ENCODE measurements at places on chromosomes 6 and 20.

- no peak for DNase-seq
Observed at GRCh38 chr20:49886571-49887213, 28.6 kb downstream of the SPATA2 start.

DNA sequence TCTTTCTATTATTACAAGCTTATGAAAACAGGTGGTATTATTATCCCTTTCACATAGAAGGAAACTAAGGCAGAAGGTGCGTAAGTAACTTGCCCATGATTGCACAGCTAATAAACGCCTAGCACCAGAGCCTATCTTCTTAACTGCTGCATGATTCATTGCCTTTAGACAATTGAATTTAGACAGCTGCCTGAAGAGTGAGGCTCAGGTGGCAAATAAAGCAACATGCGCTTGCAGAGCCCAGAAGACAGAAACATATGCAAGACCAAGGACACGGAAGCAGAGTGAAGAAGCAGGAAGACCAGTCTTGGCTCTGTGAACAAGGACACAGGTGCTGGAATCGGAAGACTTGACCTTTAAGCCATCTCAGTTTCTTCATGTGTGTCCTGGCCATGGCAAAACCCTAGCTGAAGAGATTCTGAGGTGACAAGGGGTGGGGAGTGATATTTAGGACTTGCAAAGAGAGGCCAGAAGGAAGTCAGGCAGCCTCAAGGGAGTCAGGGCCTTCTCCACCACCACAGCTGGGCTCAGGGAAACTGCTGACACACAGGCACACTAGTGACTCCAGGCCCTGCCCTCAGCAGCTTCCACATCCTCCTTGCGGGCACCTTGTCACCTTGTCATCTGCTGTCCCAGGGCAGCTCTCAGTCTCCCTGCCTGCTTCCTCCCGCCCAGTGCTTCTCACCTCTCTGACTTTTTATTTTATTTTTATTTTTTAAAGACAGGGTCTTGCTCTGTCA, 91.7 kb upstream of the SLC22A16 start:
- peak; percentile 15 for DNase-seq

DNA sequence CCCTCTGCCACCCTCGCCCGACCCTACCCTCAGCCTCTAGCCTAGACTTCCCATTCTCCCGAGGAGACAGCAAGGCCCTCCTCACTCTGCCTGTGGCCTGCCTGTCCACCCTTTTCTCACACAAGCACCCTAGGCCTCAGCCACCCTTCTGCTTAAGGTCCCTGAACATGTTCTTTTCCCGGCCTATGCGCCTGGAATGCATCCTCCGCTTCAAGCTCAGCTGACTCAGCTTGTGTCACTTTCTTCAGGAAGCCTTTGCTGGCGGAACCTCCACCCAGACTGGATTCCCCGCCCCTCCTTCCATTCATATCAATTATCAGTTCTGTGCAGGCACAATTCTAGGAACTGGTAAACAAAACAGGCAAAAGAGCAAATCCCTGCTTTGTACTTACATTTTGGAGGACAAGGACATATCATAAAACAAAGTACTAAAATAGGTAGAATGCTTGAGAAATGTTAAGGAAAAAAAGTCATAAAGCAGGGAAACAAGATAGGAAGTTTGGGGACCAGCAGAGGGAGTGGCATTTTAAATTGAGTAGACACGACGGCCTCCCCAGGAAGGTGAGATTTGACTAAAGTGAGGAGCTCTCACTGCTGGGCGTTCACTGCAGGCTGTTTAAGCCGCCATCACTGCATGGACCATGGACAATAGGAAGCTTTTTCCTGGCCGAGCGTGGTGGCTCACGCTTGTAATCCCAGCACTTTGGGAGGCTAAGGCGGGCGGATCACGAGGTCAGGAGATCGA, 17.9 kb upstream of the SNHG17 start:
- no peak for DNase-seq

DNA sequence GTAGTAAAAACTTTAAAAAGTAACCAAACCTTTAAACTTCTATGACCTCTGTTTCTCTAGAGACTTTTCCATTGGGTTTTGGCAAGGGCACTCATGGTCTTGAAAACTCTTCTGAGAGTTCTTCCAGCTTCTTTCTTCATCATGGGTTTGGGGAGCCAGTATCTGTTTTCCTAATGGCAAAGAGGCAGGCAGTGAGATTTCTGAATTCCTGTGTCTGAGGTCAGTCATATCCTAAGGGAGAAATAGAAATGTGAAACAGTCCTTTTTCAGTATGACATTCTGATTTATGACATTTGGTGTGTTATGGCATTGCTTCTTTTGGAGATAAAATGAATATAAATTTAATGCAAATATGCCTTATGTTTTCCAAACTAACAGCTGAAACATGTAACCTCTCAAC, 518.5 kb upstream of the MARCKS start:
- no peak for DNase-seq

DNA sequence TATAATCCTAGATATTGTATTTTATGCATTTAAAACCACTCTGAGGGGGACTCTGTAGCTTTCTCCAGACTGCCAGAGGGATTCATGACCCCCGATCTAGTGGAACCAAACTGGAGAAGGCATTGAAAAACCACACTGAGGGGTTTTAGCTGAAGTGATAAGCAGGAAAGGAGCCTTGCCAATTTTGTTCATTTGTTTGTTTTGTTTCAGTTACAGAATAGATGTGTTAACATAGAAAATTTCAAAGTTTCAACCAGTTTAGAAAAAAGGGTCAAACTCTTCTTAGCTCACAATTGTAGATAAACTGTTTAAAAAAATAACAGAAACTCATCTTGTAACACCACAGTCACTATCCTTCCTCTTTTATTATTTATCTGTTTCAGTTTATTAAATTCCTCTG, 19.8 kb downstream of the TAB2 start:
- no peak for DNase-seq

DNA sequence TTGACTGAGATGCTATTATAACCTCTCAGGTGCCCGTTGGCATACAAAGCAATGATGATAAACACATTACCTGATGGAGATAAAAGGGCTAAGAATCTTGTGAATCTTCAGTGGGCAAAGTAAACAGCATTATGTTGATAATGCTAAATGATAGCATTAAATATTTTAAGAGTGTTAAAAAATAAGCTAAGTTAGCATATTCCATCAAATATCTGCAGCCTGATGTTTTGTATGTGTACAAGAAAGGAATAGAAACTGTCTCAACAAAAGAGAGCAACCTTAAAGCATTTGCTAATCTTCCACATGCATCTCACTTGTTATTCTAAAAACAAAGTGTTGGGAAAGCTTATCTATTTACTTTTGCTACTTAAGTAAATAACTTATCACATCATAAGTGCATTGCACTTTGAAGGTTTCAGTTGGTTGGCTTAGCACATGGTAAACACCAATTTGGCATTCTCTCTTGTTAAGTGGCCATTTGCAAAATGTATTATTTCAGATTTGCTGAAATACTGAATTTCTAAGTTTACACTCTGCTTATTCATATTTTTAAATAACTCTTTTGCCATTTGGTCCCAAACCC, 151.6 kb downstream of the SYNDIG1 start:
- DNase-seq: no peak

DNA sequence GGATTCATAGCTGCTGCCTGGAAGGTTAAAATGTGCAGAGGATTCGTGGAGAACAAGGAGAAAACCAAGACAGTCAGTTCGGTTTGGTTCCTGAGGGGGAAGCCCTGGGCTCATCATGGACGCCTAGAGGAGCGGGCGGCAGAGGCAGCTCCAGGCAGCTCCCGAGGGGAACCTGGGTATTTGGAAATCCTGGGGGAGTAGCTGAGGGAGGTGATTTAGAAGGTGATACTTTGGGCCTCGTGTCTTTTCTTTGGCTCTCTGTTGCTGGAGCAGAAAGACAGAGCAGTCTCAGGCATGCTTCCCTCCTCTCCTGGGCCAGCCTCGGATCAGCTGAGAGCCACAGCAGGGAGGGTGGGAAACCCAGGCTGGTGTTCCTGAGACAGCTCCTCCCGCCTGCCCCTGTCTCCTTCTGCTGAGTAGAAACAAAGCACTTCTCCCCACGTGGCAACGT, 139.5 kb downstream of the DLL1 start:
- no peak for DNase-seq

DNA sequence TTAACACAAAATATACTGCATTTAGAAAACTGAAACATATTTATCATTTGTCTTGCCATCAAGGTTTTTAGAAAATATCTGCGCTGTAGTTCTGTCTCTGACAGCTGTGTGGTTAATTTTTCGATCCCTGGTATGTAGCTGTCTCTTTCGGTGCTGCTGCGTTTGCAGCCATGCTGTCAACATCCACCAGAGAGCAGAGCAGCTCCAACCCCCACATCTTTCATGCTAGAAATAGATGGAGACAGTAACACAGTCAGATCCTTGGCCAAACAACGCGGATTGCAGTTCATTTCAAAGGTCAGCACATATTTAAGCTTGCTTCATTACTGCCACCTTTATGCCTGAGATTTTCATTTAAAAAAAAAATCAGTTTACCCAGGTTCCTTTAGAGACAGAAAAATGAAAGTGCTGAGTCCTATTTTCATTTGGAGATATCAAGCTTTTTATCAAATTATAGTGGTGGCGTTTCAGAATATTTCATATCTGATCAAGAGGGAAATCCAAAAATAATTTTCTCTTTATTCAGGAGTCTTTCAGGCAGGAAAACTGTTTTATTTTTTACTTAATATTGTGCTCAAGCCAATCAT, 157.7 kb upstream of the MMS22L start:
- peak; percentile 5 for DNase-seq

DNA sequence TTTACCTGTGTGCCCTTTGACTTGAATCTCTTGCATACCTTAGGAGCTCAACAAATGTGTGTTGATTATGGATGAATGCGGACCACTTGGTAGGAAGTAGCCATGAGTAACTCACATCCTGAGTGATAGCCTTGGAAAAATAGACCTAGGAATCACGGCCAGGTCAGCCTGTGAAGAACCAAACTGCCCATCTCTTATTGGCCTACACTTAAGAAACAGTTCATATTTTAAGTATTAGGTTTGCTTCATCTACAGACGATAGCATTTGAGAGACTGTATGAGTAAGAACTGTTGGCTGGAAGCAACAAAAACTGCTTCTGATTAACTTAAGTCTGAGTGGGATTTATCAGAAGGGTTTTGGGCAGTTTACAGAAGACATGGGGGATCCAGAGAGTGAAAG, 320.1 kb upstream of the PRND start:
- no peak for DNase-seq

DNA sequence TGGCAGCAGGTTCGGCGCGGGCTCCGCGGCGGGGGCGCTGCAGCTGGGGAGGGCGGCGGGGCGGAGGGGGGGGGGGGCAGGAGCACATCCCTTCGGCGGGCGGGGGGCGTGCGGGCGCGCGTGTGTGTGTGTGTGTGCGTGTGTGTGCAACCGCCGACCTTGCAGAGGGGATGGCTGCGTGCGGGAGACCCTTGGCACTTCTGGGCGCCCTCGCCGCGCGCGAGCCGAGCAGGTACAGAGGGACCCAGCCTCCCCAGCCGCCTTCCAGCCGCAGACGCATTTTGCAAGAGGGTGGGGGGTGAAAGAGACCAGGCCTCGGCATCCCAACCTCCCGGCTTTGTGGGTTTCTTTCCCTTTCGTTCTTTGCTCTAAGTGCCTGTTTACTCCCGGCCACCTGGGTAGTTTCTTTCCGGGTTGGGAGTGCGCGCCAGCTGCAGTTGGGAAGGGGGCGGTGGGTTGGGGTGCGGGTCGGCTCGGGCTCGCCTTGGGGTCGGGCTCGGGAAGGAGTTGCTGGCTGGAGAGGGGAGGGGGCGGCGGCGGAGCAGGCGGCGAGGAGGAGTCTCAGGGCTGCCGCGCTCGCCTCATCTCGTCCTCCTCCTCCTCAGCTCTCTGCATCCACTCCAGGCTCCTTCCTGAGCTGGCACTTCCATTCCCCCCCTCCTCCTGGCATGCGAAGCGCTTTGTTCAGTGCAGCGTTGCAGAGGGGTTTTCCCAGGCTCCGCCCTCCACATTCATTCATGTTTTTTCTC, 620 bp downstream of the HIVEP1 start:
- peak; percentile 90 for DNase-seq

GRCh38 chr20:23141450-23142161, 55.5 kb upstream of the CD93 start:
- DNase-seq: no peak

- DNase-seq: no peak
Observed at GRCh38 chr6:141024526-141024925, 1108.2 kb upstream of the GJE1 start.

DNA sequence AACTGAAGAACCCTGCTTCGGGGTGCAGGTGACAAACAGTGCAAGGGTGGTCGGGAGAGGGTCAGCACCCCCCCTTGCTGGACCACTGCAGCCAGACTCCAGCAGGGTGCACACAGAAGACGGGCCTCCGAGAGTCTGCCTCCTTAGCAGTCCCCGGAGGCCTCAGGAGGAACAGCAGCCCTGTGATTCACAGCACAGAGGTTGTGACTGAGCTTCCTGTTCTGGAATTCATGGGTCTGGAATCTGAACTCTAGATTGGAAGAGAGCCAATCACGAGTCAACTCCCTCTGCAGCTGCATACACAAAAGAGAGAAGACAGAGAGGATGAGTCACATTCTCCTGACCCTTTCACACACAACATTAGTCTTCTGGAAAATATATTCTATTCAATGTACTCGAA, 249.0 kb upstream of the OPRM1 start:
- no peak for DNase-seq

DNA sequence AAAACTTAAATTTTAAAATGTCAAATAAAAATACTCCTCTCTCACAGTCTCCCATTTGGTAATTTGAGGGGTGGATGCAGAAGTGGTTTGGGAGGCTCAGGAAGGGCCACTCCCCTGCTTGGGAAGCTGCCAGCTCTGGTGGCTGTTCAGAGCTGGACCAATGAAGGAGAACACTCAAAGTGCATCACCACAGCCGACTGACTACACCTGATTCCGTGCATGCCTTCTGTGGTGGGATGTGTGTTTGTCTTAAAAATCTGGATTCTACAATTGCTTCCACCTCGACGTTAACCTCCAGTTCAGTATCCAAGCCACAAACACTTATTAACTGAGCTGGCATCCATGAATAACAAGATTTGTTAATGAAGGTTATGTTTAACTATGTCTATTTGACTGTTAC, 137.3 kb downstream of the FOXC1 start:
- no peak for DNase-seq

- no peak for DNase-seq
Observed at GRCh38 chr6:167236239-167236571, 54.9 kb upstream of the UNC93A start.

GRCh38 chr6:2958331-2958711, 13.0 kb downstream of the SERPINB6 start:
- DNase-seq: peak; percentile 20
